ENCODE measurements at places on chromosomes 1 and 21.

DNA sequence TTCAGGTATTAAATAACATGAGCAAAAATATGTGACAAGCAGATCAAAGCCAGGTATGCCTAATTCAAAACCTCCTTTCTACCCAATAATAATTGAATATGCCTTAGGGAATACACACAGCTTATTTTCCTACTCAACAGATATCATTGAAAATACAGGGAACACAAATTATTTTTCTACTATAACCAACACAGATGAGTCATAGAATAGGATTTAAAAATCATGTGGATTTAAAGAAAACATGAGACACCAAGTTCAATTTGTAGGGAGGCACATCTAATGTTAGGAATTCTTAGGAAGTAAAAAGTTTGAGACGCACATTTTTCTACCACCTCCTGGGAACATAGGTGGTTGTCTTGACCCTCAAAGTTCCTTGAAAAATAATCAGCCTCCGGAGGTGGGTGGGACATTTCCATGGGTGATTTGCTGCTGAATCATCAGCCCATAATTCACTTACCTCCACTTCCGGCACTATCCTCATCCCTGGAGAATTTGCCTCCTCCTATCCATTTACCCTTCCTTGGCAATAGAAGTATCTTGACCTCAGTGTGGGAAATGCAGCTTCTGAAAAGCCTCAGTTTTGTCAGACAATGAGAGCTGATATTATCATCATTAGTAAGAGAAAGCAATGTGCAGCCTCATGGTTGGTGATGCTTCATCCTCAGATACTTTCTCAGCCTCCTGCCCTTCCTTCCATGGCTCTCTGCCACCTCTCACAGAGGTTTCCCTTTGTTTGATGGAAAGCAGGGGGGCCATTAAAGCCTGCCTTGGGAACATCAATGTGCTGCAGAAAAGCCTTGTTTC, 33.5 kb upstream of the RGS4 start:
- no peaks in the 10 kb centered on the region for H3K27me3 ChIP-seq
- DNase-seq, result no peak
- no peaks in the 10 kb centered on the region for H3K4me1 ChIP-seq
- H3K4me3 ChIP-seq, result no peak overlapping the region

DNA sequence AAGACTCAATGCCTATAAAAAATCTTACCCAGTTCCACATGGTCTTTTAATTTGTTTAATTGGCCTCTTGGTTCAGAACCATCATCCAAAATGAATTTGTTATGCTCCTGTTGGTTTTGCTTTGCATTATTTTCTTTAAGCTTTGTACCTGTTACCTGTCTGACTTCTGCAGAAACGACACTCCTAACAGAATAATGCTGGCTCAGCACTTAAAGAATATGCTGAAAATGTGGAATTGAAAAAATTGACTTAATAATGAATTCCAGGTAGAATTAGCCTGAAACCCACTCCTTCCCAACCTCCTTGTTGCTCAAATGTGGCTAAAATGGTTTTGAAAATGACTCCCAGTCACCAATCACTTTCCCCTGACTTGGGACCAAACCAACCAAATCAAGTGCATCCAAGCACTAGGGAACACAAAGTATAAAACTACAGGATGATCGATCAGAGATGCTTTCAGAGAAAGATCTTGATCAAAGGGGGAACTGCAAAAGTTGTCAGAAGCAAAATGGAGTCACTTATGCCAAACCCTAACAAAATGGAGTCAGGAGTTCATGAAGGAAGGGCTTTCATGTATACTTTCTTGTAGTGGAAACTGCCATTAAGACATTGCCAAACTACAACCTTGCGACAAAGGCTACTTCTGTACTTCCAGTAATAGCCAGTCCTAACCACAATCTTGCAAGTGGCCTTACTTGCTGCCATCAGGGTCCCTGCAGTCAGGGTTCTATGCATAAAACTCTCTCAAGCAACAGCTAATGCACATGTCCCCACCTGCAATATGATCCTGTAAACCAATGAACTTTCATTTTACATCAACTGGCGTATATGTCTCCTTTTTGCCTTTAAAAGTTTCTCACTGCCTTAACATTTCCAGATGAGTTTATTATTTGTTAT, 5.4 kb downstream of the GBP7 start:
- no peaks in the 10 kb centered on the region for H3K4me1 ChIP-seq
- H3K36me3 ChIP-seq, result no peaks in the 10 kb centered on the region
- H3K4me3 ChIP-seq, result no peak overlapping the region
- no peaks in the 10 kb centered on the region for H3K27me3 ChIP-seq

GRCh38 chr1:152227310-152227928, 3.4 kb upstream of the HRNR start:
- no peaks in the 10 kb centered on the region for H3K4me1 ChIP-seq
- no peak for DNase-seq
- peaks cover 3% of the 10 kb centered on the region for H3K27me3 ChIP-seq
- H3K36me3 ChIP-seq, result no peaks in the 10 kb centered on the region
- no peak overlapping the region for H3K4me3 ChIP-seq
- H3K27ac ChIP-seq, result no peak overlapping the region

- no peak overlapping the region for H3K4me3 ChIP-seq
- H3K27me3 ChIP-seq, result no peaks in the 10 kb centered on the region
- H3K27ac ChIP-seq, result no peak overlapping the region
- DNase-seq, result no peak
- no peaks in the 10 kb centered on the region for H3K36me3 ChIP-seq
- no peaks in the 10 kb centered on the region for H3K4me1 ChIP-seq
These were observed 29.4 kb downstream of the GJA4 start for GRCh38 chr1:34822202-34822601.

DNA sequence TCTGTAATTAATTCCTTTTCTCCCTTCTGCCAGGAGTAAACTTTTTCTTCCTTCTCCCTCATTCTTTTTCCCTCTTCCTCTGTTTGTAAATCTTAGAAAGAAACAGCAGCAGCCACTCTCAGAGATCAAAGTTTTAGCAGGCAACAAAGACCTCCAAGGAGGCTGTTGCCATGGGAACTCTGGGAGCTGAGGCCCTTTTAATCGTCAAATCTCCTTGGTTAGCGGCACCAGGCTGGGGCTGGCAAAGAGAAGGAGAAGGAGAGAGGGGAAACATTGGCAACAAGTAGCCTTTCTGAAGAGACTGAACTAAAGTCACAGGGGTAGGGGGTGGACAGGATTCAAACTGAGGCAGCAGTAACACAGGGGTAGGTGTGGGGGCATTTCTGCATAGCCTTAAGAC, 25.2 kb downstream of the ILDR2 start:
- H3K4me3 ChIP-seq, result no peak overlapping the region
- no peak for DNase-seq
- no peaks in the 10 kb centered on the region for H3K36me3 ChIP-seq
- no peak overlapping the region for H3K27ac ChIP-seq
- peaks cover 6% of the 10 kb centered on the region for H3K4me1 ChIP-seq

DNA sequence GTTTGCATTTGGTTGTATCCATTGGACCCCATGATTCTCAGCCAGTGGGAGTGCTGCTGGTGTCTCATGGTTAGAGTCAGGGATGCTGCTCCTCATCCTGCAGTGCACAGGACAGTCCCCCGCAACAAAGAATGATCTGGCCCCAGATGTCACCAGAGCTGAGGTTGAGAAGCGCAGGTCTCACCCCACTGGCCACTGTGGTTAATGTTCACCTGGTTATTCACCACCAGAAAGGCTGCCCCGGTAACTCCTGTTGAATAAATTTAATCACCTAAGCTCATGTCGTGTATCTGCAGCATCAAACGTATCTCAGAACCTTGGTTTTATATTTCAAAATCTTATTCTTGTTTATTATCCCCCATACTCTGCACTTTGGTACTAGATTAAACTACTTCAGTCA, 75.8 kb downstream of the ATP5PO start:
- no peaks in the 10 kb centered on the region for H3K4me1 ChIP-seq
- no peak for DNase-seq
- no peaks in the 10 kb centered on the region for H3K36me3 ChIP-seq
- no peak overlapping the region for H3K4me3 ChIP-seq

DNA sequence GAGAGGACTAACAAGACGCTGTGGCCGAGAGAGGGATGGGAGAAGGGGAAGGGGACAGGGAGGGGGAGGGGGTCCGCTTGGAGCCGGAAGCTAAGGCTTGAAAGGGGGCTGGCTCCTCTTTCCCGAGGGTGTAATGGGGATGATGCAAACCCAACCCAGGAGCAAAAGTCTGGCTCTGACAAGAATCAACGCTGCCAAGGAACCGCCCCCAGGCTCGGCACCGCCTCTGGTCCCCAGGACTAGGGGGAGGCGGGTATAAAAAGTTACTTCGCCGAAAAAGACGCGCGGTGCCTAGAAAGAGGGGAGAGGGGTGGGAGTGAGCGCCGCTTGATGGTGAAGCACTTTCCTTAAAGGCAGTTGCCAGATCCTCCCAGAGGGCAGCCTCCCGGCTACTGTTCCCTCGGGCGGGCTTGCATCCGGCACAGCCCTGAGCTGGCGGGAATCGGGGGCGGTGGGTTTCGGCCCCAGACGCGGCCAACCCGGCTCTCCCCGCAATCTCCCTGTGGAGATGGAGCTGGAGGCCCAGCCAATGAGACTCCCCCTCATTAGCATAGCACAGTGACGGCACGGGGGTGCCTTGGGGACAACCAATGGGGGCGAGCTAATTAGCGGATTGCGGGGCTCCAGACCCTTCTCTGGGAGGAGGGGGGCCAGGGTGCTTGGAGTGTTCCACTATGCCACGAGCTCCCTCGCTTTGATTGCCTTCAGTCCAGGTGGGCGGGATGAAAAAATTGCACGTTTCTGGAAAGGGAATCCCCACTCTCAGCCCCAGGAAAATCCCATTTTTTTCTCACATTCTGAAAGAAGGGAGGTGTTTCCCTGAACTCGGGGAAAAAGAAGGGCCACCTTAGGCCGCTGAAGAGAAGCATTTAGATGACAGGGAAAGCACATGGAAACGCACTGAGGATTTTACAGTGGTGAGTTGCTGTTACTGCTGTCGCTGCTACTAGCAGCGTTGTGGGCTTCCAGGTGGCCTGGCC, at the start of gene KCNT2:
Gene KCNT2 (minus strand): TSS at position 51 of the 980 bp plus-strand sequence. CDS start 131 bp downstream, outside the sequence.
- no peak within 1 kb of the TSS for H3K27ac ChIP-seq
- DNase-seq, result no peak
- H3K36me3 ChIP-seq, result no peaks in the 10 kb centered on the region
- H3K4me1 ChIP-seq, result peaks cover 11% of the 10 kb centered on the region

GRCh38 chr1:6243053-6243834, 735 bp upstream of the HES3 start:
- no peak overlapping the region for H3K27ac ChIP-seq
- no peaks in the 10 kb centered on the region for H3K36me3 ChIP-seq
- peaks cover 32% of the 10 kb centered on the region for H3K4me1 ChIP-seq
- no peak overlapping the region for H3K4me3 ChIP-seq

Data from CD4-positive, alpha-beta T cell (primary cell).